ENCODE measurements at places on chromosomes 6 and 20.

GRCh38 chr6:3176562-3177355 lies 19.4 kb upstream of the TUBB2A start:
- peak; percentile 93 for DNase-seq

DNA sequence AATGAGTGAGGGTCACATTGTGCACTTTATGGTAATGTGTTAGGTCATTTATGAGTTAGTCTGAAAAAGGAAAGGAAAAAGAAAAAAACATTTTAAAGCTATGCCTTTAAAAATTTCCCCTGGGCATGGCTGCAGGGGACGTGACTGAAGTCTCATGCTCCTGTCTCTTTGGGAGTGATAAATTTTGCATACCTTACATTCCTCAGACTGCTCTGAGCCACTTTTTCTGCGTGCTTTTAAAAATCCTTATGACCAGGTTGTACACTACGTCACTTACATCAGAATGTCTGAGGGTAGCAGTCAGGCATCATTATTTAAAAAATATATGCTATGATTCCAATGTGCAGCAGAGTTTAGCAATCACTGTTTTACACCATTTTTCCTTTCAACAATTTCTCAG lies 121.2 kb downstream of the RFPL4B start:
- no peak for DNase-seq

- DNase-seq: no peak
These were observed 1144.5 kb downstream of the HACE1 start for GRCh38 chr6:103715269-103715668.

- no peak for DNase-seq
These were observed 98.8 kb upstream of the CITED2 start for GRCh38 chr6:139473231-139473701.

DNA sequence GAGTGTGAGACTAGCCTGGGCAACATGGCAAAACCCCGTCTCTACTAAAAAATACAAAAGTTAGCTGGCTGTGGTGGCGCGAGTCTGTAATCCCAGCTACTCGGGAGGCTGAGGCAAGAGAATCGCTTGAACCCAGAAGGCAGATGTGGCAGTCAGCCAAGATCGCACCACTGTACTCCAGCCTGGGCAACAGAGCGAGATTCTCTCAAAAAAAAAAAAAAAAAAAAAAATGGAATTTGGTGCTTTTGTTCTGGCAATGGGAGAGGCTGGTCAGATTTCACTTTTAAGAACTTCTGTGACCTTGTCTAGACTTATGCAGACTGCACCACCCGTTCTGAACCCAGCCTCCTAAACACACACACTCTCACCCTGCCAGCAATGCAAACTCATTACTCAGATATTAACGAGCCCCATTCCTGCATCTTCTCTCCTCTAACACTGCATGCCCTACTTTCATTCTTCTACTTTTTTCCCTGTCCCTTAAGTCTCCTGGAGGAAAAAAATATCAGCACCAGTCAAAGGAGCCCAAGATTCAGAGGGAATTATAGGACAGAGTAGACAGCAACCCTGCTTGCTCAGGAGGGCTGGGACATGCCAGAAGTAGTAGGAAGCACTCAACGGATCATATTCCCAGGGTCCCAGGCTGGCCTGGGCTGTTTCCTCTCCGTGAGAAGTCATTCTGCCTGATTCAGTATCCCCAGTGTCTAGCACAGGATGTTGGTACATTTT lies 4.4 kb downstream of the MOCS1 start:
- no peak for DNase-seq

- peak; percentile 36 for DNase-seq
These were observed 11.4 kb downstream of the TAGAP start for GRCh38 chr6:159033160-159034049.

DNA sequence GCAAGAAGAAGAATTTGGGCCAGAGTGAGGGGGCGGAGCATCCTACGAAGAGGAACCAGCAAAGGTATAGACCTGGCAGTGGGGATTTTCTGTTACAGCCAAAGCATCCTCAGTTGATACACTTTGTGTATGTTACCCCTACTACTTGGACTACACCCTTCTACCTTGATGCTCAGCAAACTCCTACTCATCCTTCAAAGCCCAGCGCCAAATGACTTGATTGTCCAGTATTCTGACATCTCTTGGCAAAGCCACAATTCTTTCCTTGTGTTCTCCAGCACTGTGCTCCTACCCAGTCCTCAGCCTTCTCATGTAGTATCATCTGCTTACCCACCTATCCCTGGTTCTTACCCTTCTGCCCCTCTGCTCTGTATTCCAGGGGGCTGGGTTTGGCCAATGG lies 21.7 kb upstream of the CTNNBL1 start:
- DNase-seq: no peak

DNA sequence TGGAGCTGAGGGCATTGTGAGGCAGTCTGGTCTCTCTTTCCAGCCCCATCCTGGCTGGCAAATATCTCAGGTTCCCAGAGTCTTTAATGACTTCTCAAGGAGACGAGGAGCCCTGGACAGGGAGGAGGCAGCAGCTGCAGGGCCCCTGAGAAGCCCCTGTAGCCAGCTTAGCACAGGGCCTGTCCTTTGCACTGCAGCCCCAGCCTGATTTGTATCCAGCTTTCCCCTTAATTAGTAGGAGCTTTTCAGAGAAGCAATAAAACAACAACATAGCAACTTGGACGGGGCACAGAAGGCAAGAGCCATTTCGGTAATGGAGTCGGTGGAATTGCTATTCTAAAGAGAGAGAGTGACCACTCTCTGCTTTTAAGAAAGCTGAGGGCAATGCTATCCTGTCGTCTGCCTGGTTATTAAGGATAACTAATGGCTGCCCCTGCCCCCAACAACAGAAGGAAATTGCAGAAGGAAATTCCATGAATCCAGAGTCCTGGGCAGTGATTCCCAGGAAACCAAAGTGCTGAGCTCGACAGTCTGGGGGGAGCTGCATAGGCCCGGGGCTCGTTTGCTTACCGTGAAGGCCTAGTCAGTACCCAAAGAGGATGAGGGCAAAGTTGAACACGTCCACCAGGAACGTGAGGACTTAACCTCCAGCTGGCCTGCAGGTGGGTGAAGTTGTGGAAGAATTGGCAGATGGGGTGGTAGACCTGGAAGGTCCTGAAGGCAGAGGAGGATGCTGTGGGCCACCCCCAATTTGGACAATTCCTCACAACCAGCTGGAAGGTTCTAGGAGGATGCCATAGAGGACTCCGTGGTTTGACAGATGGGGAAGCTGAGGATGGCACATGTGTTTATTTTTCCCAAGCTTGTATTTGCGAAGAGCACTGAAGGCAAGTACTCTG lies 50.3 kb downstream of the NPEPL1 start:
- DNase-seq: no peak

DNA sequence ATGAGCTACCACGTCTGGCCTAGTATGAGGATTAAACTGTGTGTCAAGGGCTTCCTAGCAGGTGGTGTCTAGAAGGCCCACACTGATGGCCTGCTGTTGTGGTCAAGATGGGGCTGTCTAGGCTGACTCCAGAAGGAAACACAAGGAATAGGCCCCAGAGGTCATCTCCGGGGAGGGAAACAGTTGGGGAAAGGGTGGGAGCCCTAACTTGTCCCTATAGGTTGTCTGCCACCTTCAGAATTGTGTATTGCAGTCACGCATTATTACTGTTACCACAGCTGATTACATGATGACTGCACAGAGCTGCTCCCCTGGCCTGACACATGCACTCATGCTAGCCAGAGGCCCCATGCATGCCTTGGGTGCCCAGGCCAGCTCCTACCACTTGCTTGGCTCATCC lies 27.3 kb downstream of the C20orf203 start:
- no peak for DNase-seq

DNA sequence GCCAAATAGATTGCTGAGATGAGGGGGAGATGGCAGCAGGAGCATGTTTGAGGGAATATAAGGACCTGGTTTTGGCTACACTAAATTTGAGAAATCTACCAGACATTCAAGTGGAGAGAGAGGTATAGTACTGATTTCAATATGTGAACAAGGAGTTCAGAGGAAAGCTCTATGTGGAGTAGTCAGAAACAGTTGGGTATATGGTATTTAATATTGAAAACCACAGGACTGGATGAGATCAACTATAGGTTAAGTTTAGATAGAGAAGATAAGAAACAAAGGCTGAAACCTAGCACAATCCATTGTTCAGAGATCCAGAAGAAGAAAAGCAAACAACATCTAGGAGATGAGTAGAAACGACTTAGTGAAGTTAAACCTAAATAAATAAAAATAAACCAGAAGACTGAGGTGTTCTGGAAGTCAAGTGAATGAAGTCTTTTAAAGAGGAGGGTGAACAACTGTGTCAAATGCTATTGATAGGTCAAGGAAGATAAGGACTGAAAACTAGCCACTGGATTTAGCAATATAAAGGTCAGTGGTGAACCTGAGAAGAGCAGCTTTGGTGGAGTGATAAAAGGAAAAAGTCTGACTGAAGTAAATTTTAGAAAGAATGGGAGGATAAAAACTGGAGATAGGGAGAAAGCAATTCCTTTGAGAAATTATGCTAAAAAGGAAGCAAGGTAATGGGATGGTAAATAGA lies 121.2 kb upstream of the RUNX2 start:
- no peak for DNase-seq

DNA sequence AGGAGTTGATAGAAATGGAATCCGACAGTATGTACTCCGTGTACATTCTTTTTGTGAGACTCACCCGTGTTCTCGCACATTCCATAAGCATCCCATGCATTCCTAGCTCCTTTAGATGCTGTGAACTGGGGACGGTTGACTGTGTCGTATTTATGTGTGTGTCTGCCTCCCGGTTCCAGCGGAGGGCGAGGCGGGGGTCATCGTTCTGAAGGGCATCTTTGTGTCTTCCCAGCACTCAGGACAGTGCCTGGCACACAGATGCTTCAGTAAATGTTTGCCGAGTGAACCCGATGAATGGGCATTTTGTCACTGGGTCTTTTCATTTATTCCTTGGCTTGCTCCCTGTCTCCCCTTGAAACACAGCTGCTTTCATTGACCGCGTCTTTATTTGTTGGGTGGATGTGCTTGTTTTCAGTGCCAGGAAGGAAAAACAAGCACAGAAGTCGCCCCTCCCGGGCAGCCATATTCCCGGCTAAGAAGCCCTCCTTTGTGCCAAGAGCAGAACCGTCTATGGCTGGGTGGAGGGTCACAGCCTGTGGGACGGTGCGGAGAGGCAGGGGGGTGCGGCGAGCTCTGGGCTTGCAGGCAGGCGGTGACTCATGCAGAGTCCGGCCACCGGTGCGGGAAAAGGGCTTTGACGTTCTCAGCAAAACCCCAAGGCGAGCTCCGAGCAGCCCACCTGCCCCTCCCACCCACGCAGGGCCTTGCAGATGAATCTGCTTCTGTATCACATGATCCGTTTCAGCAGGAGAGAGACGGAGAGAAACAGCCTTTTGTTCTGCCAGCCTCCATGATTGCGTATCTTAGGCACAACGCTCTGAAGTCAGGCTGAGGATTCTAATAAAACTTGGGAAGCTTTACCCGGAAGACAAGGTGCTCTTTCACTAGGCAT lies 11.2 kb upstream of the PSMG4 start:
- DNase-seq: no peak

DNA sequence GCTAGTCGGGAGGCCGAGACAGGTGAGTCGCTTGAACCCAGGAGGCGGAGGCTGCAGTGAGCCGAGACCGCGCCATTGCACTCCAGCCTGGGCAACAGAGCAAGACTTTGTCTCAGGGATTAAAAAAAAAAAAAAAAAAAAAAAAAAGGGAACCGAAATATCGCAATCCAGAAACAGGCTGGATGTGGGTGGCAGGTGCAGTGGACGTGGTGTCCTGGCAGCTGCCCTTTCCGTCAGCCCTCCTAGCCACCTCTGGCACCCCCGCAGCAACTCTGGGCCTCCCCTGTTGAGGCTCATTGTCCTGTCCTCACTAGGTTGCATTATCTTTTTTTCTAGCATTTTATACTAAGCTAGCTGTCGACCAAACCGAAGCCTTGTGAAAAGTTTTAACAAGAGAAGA lies 113.5 kb downstream of the DTNBP1 start:
- DNase-seq: no peak

DNA sequence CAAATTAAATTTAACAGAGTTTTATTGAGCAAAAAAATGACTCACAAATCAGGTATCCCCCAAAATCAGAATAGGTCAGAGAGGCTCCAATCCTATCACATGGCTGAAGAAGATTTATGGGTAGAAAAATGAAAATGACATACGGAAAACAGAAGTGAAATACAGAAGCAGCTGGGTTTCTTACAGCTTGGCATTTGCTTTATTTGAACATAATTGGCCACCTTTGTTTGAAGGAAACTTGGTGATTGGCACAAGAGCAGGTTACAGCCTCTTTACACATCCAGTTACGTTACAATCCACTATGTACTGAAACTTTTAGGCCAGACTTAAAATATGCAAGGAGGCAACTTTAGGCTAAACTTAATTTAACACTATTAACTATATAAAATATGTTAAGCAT lies 11.7 kb upstream of the TREM2 start:
- peak; percentile 75 for DNase-seq

- DNase-seq: no peak
These were observed 98.6 kb downstream of the CDH4 start for GRCh38 chr20:61350500-61351250.

DNA sequence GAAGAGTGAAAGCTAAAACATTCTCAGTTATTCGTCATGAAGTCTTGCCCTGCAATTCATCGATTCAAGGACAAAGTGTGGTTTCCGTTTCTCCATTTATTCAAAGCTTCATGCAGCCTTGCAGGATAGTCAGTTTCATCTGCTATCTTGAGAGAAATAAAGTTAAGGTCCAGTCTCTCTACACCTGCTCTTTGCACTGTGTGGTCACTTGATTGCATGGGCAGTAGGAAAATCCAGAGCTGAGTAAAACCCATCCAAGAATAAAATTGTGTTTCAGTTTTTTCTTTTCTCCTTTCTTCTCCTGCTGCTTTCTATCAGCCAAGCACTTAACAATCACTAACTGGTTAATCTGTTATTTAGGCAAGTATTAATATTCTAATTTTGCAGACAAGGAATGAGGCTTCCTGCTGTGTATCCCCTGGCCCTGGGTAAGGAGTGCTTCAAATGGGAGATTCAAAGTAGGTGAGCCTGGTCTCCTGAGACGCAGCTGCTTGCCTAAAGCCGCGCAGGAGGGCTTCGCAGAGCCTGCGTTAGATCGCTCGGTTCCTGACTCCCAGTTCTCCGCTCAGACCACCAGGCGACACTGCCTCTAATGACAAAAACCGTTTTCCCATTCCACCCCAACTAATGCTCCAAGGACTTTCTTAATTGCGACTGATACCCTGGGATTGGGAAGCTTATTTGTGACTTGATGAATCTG lies 808.3 kb downstream of the TFAP2A start:
- no peak for DNase-seq
